ENCODE measurements at places on chromosomes 11 and 22.

DNA sequence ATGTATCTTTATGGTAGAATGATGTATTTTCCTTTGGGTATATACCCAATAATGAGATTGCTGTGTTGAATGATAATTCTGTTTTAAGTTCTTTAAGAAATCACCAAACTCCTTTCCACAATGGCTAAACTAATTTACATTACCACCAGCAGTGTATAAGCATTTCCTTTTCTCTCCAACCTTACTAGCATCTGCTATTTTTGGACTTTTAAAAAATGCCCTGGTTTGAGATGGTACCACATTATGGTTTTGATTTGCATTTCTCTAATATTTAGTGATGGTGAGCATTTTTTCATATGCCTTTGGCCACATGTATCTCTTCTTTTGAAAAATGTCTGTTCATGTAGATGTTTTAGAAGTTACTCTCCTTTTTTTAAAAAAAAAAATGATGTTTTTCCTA lies 142.0 kb downstream of the METTL15 start:
- no peak for DNase-seq

GRCh38 chr22:48405741-48406140 lies 1421.9 kb downstream of the BRD1 start:
- no peak for DNase-seq

- peak; percentile 92 for DNase-seq
Measured at GRCh38 chr11:61695917-61696316, 15.7 kb downstream of the DAGLA start.

DNA sequence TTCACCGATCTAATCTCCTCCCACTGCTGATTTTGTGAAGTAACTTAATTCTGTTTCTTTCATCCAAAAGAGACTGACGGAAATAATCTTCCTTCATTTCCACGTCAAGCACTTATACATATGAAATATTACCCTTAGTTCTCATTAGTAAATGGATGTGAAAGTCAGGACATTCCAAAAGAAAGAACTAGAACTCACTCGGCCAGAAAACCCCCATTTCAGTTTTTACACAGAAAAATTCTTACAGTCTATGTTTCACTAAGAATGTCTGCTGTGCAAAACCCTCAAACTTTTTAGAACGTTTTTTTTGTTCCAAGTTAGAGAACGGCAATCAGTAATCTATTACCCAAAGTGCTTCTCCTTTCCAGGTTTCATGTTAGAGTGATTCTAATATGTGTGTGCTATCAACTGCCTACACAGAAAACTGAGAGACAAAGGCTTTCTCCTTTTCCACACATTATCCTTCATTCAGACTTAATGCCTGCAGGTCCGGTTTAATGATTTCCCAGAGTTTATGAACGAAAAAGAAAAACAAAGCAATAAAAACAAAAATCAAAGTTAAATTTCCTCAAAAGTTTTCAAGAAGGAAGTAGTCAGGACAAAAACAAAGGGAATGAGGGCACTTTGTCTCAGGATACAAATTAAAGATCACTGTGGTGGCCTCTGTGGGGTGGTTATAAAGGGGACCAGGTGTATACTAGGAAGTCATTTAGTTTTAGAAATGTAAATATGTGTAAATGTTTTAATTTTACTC lies 11.3 kb upstream of the SESN3 start:
- no peak for DNase-seq

DNA sequence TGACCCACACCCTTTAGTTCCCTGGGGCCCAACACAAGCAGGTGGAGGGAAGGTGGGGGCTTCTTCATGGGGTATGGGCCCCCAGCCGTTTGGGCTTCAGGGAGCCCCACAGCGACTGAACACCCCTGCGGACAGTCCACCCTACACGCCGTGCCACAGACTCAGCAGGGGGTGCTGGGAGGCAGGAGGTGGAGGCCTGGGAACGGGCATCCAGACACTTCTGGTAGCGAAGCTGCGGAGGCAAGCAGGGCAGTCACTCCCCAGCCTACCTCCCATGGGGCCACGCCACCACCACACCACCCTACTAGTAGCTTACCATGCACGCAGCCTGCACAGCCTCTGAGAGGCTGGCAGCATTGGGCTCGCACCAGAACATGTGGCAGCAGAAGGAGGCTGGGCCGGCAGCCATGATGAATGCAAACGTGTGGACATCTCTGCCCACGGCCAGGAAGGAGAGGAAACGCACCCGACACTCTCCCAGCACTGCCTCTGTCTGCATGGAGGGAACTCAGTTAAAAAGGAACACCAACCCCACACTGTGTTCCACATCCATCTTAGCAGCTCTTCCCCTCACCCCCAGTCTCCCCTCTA lies 5.3 kb downstream of the SMPD1 start:
- DNase-seq, result no peak

DNA sequence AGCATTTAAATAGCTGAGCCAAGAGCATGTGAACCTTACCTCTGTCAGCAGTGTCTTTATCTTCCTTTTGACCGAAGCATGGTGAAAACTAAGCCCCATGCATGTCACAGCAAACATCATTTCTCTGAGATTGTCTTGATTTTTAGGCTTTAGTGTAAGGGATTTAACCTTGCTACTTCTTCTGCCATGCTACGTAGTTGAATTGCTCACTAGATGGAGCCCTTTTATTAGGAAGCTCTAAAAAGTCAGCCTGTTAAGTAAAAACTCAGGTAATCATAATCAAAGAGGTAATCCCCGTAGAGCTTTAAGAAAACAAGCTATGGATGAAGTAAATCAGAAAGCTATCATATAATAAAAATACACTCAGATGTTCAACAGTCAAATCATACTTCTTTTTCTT lies 149.5 kb downstream of the PGR start:
- no peak for DNase-seq

DNA sequence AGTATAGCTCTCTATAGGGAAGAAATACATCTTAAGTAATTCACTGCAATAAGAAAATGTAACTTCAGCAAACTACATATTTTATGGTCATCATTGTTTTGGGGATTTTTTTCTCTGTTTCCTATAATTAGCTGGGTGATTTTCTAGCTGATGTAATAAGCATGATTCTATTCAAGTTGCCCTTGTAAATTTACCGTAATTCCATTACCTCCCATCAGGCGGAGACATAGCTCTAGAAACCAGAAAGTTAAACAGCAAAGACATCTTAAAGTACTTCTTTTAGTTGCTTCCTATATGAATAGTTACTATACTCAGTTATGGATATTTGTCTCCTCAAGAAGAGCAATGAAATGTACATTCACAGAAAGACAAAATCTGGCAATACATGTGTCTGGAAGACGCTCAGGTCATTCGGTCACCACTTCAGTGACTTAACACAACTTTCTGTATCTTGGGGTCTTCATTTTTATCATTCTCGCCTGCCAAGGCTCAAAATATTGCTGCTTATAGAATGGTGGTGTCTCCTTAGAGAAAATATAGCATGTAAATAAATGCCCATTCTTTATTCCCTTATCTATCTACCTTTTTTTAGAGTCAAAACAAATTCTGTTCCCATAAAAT lies 239.9 kb upstream of the ZC3H12C start:
- DNase-seq, result no peak

DNA sequence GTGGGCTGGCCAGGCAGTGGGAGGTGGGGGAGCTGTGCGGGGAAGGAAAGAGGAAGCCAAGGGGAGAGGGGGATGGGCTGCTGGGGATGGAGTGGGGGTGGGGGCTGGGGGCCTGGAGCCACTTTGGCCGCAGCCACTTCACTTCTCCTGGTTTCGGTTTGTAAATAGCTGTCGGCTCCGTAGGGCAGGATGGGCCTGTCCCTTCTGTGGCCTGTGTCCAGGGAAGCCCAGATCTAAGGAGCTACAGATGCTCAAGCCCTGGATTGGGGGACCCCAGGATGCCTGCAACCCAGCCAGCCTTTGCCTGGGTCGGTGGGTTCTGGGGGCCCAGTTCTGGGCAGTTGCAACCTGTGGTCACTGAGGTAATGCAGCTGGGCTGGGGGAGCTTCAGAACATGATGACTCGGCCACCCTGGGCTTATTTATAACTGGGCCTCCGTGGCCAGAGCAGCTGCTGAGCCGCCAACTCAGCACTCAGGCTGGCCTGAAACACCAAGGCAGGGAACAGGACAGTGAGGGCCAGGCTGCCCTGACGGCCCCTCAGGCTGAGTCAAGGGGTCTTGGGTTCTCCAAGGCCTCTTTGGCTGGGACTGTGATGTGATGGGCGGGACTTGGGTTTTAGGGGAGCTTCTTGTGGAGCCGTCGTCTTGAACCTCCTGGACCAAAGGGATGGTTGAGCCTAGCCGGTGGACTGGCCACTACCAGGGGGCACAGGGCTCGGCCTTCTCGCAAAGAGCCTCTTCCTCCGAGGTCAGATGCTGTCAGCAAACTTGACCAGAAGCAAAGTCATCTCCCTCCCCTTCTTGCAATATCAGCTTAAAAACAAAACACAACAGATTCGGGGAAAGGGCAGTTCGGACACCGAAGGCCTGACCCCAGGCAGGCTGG lies 15.0 kb upstream of the SLC39A13 start:
- DNase-seq, result no peak

DNA sequence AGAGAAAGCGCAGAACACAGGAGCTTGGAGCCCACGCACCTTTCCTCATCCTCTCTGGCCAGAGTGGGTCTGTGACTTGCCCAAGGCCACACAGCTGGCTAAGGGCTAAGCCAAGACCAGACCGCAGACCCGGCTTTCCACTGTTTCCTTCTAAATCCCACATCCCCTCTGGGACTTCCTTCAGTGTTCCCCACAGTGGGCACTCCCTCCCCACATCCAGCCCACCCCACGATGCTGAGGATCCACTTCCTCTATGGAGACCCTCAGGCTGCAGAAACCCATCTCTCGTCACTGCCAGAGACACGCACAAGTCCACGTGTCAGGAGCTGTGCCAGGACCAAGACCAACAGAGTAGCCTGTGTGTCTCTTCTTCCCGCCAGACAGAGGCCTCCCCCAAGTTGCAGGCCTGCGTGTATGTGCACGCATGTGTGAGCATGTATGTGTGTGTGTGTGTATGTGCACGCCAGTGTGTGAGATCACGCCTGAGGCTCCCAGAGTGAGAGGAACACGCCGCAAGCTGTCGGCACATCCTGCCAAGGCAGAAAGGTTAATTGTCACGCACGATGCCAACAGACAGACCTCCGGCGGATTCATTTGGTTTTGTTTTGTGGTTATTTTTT lies 21.6 kb downstream of the PDGFB start:
- DNase-seq, result no peak

GRCh38 chr11:124839972-124840621 lies 25.1 kb upstream of the ROBO3 start:
- no peak for DNase-seq

- DNase-seq, result no peak
Measured at GRCh38 chr11:96481204-96481603, 91.4 kb downstream of the JRKL start.

DNA sequence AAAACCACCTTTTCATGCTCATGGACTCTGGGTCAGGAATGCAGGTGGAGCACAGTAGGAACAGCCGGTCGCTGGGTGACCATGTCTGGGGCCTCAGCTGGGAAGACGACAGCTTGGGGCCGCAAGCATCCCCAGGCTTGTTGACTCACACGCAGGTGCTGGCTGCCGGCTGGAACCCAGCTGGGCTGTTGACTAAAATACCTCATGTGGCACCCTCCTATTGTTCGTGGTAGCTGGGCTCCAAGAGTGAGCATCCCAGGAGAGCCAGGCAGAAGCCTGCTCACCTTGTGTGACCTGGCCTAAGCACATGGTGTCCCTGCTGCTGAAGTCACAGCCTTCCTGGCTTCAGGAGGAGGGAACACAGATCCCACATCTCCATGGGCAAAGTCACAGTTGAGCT lies 9.4 kb downstream of the DPP3 start:
- DNase-seq, result no peak

DNA sequence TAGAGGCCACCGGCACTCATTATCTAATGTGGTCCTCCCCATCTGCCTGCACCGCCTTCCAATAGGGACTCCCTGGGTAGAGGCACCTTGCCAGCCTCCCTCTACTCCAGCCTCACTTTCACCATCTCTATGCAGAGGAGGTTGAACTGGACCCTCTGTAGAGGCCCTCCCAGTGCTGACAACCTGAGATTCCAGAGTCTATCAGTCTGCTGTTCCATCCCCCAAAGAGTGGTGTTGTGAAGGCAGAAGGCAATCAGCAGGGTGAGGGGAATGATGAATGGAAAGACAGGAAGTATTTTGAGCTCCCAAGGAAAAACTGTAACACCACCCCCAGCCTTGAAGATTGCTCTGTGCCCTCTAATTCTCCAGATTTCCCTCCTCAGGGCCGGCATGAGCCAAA lies 77.9 kb downstream of the THAP12 start:
- no peak for DNase-seq

GRCh38 chr22:29457730-29458129 lies 19.3 kb downstream of the RFPL1 start:
- DNase-seq, result no peak

DNA sequence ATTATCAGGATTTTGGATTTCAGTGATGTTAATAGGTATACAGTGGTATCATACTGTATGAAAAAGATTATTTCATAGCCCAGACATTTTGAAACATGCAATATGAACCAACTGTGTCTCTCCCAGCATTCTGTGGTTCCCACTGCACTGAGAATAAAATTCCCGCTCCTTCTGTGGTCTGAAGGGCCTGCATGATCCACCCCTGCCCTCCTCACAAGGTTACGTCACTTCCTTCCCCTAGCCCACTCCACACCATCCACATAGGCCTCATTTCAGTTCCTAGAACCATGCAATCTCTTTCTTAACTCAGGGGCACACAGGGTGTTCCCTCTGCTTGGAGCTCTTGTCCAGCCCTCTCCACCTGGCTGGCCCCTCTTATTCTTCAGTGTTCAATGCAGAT lies 103.1 kb downstream of the TSPAN18 start:
- no peak for DNase-seq

GRCh38 chr11:66559142-66559865 lies 9.1 kb downstream of the CTSF start:
- no peak for DNase-seq

DNA sequence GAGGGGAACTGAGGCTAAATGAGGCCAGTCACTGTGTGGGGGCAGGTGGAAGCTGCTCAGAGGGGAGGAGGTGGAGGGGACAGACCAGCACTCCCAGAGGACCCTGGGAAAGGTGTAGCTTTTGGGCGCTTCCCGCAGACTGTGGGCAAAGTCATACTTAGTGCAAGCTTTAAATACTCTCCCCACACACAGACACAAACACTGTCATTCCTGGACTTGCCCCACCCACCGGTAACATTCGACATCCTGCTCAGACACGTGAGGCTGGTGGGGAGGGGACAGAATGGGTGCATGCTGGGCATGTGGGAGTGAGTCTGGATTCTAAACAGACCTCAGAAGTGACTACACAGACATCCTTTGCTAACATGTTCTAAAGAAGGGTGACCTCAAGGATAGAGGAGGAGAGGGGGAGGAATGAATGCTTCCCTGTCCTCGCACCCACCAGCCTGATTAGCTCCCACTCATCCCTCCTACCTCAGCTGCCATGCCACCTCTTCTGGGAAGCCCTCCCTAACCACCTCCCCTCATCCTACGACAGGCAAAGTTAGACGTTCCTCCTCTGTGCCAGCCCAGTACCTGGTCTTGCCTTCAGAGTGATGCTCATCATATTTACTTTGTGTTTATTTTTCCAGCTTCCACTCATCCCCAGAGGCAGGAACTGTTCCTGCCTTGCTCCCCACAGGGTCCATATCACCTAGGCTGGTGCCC lies 22.2 kb downstream of the TSKU start:
- DNase-seq, result peak; percentile 45

DNA sequence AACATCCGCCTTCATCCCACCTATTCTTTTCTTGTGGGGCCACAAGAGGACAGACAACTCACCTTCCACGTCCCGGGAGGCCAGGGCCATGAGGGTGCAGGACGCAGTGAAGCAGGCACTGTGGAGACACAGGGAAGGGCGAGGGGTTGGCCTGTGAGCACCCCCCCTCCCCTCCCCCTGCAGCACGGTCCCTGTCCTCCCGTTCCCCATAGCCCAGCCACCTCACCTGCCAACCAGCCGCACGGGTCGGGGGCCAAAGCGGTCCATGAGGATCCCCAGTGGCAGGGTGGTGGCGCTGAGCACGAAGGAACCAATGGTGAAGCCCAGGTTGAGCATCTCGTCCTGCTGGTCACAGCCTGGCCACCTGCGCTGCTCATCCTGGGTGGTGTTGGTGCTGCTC lies 14.6 kb downstream of the SLC43A1 start:
- DNase-seq, result no peak
